NCI-H2081 (cell line): ENCODE measurements at places on chromosomes 11 and 22.
A peak's percentile ranks its signal among the peaks of the same experiment; 100 is the strongest.

- no peak for DNase-seq
Measured at GRCh38 chr11:98036810-98037209, 983.9 kb upstream of the CNTN5 start.

- DNase-seq = no peak
Measured at GRCh38 chr11:115226556-115226955, 277.7 kb downstream of the CADM1 start.

GRCh38 chr22:41775976-41776375 lies 24.5 kb upstream of the CCDC134 start:
- no peak for DNase-seq

DNA sequence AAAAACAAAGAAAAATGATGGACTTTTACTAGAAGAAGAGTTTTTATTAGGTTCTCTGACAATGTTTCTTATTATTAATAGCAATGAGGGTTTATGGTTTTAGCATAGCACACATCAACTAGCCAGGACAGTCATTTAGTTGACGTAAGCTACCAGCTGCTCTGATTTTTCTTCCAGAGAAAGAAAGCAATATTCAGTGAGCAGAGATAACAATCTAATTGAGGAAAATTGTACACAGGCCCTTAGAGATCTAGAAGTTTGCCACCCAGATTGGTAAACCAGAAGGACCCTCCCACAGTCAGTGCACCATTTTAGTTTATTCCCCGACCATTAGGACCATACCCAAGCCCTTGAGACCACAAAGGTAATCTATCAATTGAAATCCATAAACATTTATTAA lies 28.7 kb upstream of the TBCEL start:
- DNase-seq = no peak

DNA sequence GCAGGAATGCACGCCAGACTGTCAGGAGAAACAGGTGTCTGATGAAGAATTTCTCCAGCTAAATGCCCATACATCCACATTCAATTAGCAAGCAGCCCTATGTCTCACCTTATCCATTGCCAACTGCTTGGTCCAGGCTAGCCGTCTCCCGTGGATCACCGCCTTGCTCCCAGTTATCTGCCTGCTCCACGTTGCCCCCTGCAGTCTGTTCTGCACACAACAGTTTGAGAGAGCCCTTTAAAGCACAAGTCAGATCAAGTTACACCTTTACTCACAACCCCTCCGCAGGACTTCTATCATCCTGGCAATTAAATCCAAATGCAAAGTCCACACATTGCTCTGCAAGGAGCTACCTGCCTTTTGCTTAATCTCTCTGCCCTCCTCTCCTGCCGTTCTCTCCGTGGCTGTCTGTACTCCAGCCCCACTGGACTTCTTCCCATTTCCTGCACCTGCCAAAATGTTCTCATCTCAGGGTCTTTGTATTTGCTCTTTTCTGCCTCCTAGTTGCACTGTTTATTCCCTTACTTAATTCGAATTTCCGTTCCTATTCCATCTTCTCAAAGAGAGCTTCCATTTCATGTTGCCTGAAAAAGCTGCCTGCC lies 185.3 kb upstream of the LARGE1 start:
- DNase-seq = no peak

GRCh38 chr11:96241331-96241841 lies 101.6 kb downstream of the MAML2 start:
- peak; percentile 35 for DNase-seq

- no peak for DNase-seq
Measured at GRCh38 chr11:39144351-39145130, 2314.9 kb downstream of the LRRC4C start.

- DNase-seq = no peak
Measured at GRCh38 chr22:17914474-17914873, 109.9 kb downstream of the MICAL3 start.

DNA sequence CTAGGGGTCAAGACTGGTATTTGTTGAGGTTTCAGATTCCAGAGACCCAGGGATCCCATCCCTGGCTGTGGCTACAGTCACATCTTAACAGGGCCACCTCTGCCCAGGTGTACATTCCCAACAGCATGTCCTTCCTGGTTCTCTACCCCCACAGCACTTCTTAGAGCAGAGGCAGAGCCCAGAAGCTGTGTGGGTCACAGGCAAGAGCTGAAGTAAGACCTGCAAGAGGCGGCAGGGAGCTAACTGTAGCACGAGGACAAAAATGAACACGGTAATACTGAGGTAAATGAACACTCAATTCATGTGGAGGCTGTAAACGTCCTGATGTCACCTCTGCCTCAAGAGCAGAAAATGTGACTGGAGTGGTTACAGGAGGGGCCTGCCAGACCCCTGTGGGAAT lies 21.7 kb upstream of the RAPSN start:
- no peak for DNase-seq

- peak; percentile 88 for DNase-seq
Measured at GRCh38 chr11:126140926-126141280, 70.5 kb downstream of the RPUSD4 start.

DNA sequence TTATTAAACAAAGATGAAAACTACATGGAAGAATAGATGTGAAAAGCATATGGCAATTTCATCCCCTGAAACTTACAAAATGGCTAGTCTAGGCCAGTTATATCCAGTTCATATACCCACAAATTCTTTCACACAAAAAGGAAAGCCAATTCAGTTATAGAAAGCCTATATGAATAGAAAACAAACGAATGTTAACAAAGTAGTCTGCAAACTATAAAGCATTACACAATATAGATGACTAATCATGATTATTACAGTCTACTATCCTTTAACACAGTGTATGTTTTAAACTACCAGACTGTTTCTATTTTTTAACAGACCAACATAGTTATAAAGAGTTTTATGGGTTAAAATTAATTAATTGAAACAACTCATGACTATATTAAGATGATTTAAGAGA lies 12.1 kb downstream of the DCUN1D5 start:
- DNase-seq = no peak

DNA sequence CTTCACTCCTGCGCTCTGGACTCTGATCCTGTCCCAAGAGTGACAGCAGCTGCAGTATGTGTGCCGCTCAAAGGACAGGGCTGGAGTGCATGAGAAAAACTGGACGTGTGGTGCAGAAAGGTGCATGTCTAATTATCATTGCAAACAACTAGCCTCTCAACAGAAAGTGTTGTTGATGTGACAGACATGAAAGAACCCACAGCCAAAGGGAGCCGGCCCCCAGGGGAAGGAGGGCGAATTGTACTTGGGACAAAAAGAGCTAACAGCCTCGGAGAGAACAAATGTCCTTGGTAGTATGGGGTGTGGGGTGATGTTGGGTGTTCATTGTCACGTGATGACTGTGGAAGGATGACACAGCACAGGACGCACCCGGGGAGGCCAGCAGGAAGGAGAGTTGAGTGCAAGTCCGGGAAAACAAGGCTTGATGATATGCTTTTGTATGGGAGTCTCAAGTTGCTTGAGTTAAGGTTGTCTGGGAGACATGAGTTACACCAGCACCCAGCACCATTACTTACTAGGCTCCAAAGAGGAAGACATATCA lies 325.5 kb downstream of the NTM start:
- DNase-seq = no peak

GRCh38 chr11:70547386-70547785 lies 149.1 kb downstream of the CTTN start:
- no peak for DNase-seq

DNA sequence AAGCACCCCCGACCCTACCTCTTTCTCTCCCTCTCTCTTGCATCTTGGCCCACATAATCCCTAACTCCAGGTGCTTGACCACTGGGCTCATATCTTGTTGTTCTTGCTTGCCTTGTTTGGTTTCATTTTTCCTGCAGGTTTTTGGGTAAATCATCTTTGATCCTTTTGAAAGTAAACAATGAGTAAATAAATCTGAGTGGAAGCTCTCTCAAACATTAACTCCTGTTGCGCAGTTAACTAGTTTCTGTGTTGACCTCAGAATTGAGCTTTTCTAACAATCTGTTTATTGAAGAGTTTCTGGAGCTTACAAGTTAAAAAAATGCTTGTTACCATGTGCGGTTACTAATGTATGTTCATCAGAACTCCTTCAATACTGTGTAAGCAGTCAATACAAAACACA lies 38.8 kb upstream of the MICAL2 start:
- no peak for DNase-seq

DNA sequence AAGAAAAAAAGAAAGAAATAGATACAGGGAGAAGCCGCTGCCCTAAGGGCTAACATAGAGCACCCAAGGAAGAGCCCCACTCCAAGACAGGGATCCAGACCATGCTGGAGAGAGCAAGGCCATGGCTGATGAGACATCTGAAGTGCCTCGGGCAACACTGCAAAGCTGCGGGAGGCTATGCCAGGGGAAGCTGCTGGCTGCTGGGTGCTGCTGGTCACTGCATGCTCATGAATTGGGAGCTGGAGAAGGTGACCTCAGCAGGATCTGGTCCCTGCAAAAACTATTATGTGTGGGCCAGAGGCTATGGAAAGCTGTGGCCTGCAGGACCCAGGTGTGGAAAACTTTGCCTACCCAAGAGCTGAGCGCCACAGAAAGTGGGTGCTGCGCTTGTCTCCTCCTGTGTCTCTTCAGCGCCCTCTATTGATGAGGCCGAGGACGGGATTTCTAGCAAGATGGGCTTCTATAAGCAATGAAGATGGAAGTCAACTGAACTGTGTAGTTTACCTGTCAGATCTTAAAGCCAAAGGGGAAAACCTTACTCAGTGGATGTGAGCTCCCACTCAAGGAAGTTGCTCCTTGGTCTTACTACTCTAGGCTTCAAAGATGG lies 17.3 kb upstream of the SLC29A2 start:
- peak; percentile 73 for DNase-seq

- DNase-seq = no peak
Measured at GRCh38 chr11:131770801-131771200, 400.4 kb downstream of the NTM start.

DNA sequence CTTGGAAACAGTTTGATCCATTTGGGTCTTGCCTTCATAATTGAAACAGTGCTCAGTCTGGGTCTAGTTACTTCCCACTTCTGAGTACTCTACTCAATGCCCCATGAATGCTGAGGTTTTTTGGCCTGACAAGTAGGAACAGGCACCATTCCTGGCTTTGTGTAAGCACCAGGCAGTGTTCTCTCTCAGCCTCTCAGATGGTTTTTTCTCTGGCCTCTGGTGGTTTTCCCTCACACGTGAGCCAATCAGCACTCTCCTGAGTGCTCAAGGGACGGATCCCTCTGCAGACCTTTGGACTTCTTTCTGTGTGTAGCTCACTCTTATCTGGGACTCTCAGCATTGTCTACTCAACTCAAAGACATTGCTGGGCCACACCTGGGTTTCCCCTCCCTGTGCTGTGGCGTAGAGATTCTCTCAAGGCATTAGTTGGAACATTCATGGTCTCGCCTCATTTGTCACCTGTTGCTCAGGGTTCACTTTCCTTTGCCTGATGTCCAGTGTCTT lies 21.3 kb downstream of the SIK2 start:
- DNase-seq = no peak

- no peak for DNase-seq
Measured at GRCh38 chr11:64206457-64207255, at the start of gene FERMT3. TSS of gene FERMT3 (plus strand) at chr11:64206721. CDS start at chr11:64207365, 644 bp downstream.

DNA sequence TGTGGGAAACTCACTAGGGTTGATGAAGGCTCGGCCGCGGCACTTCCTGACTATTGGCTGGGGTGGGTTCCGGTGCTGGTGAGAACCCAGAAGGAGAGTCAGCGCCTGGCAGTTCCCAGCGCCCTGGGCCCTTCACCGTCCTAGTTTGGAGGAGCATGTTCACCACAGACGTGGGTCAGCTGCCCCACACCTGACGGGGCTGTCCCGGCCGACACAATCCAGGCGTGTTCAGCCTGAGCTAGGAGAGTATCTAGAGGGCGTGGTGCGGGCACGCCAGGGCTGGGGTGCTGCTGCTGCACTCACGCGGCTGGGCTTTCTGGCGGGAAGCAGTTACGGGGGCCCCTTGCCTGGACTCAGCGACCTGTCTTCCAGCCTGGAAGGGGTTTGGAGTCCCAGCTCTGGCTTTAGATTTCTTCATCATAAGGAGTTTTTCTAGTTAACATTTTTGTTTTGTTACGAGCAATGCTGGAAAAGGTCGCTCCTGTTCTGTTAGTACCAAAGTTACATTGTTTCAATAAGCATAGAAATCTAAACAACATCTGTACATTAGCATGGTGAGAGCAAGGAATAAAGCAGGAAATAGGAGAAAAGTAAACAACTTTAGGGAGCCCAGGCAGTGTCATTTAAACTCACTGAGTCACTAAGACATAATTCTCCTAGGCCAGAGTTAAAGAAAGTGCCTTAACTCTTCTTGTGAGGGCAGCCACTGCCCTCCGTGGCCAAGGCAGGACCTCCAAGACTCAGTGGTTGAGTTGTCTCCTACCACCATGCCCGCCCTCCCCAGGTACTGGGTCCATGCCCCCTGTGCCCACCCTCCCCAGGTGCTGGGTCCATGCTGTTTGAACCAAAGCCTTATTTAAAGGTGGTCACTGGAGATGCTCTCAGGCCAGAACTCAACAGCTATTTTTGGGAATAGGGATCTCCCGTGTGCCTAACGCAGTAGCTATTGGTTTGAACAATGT lies 12.1 kb upstream of the ADORA2A start:
- DNase-seq = no peak

- DNase-seq = no peak
Measured at GRCh38 chr11:62545437-62546243, 966 bp downstream of the AHNAK start.

GRCh38 chr22:27725661-27726060 lies 75.9 kb downstream of the MN1 start:
- no peak for DNase-seq

DNA sequence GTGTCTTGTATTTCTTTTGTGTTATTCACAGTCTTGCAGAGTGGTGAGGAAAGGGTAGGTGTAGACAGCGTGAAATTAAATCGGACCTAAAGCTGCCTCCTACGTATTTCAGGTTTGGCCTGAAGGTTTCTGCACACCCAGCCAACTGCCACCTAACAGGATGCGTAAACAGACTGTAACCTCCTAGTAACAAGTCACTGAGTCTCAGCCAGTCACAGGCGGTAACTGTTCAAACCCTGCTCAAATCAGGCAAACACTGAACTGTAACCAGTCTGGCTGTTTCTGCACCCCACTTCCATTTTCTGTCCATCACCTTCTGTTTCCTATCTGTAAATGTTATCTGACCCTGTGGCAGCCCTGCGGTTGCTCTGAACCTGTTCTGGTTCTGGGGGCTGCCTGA lies 87.1 kb downstream of the ADAMTS15 start:
- DNase-seq = no peak

DNA sequence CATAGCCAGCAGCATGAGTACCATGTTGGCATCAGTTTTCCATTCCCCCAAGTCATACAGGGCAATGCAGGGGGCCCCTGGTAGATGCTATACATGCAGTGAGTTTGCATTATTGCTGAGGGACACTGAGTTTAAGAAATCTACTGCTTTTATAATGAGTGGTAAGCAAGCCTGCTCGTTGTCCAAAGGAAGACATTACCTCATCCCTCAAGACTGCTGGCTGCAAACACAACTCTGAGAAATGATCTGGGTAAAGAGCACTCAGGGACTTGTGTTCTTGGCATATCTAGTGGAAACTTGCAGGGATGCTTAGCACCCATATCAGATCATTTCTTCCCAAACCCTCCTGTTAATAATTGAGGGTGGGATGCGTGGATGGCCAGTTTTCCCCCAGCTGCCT lies 77.9 kb downstream of the CWC15 start:
- no peak for DNase-seq

- peak; percentile 53 for DNase-seq
Measured at GRCh38 chr11:90204832-90205646, 17.8 kb downstream of the CHORDC1 start.
